Panc1 (cell line): ENCODE measurements at places on chromosomes 16 and 17. TPM values are rescaled to one million over a fixed set of nuclear protein-coding genes. Genes with fewer than 3 reads are reported as not detected.

Gene GSG1L2
- not detected for total RNA-seq

DNA sequence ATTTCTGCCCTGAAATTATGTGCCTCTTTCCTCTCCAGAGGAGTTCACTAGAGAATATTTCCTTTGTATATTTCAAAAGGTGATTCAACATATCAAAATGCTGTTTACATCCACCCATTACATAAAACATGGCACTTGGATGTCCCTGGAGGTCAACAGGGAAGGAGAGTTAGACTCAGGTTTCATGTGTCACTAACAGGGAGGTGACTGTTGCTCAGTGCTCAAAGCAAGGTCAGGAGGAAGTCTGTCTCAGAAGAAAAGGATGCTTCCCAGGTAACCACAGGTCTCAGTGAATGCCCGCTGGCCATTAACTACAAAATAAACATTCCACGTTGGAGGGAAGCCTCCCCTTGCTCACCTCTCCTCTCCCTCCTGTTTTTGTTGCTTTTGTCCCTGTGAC, 198.6 kb downstream of the AXIN2 start:
- DNase-seq, result no peak

DNA sequence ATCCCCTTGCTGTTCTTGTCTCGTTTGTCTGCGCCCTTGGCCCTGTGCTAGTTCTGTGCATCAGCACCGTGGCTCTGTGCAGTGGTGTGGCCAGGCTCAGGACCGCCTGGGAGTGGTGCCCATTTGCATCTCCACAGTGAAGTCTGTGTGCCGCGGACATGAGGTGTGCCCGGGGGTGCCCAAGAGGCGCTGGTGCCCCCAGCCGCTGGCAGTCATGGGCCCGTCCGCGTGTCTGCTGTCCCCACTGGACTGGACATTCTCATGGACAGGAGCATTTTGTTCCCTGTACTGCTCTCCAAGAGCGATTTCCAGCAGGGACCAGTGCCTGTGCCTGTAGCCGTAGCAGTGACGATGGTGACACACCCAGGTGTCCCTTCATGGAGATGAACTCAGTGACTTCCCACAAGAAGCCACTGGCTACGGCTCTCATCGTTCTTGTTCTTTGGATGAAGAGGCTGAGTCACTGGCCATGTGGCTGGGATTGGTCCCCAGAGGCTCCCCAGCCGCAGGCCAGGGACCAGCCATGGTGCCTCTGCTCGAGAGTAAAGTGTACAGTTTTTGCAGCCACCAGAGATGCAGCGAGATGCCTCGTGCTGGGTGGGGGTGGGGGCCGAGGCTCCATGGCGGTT, 13.0 kb upstream of the MC1R start:
- no peak for DNase-seq

GRCh38 chr17:68089881-68090280, 54.3 kb downstream of the KPNA2 start:
- DNase-seq, result no peak

DNA sequence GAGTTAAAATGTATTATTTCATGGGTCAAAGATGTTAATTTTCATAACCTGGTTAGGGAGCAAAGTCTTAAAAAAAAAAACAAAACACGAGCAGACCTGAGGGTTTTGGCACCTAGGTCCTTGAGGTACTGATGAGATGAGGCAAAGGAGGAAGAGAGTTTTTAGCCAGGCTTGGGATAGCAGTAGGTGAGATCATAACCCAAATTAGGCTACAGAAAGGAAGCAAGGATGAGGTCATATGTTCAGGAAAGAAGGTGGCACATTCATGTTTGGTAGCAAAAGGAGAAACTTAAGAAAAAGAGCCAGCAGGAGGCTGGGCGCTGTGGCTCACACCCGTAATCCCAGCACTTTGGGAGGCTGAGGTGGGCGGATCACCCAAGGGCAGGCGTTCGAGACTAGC, 2.8 kb downstream of the ATXN1L start:
- DNase-seq, result no peak

- no peak for DNase-seq
Measured at GRCh38 chr17:63150994-63151464, 185.0 kb downstream of the TANC2 start.

DNA sequence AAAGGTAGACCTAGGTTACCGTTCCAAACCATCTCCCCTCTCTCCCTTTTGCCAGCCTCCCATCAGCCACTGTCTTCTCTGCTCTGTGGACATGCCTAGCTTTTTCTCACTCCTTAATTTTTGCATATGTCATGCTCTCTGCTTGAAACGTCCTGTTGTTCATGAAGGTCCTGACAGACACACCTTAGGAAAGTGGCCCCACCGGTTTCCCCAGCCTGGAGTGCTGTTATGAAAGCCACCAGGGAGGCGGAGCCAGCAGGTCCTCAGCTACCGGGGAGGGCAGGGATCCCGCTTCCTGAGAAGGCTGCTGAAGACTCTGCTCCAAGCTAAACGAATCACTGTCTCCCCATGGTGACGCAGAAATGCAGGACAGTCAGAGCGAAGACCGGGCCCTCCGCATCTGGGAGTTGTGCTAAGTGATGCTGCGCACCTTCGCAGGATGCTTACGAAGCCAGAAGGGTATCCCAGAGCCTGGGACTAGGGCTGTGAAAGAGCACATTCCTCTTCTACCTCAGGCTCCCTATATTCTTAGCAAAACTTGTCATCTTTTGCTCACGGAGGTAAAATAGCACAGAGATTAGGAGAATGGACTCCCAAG, 2.3 kb upstream of the SLC16A11 start:
- no peak for DNase-seq

DNA sequence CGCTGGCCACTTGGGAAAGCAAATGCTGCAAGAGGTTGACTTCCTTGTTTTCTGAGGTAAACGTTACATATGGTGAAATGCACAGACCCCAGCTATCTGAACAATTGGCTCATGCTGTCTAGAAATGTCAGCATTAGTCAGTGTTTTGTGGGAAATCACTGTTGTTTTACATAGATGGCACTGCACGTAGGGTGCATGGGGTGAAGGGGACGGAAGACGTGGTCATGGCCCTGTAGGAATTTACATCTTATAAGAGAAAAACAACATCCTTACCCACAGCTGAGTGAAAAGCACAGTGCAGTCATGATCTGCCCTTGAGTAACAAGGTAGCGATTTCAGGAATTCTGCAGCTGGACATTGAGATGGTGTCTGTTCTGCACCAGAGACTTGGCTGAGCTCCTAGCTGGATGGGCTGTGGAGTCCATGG, 15.2 kb downstream of the RPTOR start:
- DNase-seq, result no peak

Gene COG4
- 45.4 TPM for total RNA-seq

DNA sequence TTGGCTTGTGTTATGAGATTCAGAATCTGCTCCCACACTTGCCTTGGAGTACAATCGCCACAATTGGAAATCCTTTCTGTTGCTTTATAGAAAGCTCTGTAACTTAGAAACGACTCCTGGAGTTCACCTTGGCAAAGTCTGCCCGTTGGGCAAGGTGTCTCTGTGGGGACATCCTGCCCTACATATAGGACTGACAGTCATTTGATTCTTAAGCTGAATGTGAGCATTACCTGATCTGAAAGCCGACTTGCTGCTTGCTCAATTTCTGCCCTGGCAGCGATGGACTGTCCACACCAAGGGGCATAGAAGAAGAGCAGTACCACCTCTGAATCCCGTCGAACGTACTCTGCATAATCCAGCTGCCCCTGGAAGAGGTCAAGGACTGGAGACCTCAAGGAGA, 6.9 kb downstream of the TXNDC11 start:
- no peak for DNase-seq

DNA sequence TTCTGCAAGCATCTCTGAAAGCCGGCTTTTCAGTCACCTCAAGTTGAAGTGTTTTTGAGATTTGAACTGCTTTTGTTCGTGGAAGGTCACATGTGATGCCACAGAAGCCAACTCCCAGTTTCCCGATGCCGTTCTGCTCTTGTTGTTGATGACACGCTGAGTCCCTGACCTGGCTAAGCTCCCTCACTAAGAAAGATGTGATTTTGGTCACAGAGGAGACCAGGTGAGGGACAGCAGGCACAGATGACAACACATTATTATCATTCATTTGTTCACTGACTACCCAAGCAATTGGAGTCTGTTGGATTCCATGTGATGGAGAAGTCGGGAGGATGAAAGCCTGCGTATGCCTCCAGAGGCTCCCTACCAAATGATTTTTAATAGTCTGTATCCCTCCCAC, 822.4 kb upstream of the RBFOX1 start:
- DNase-seq, result no peak

Gene ZACN
- not detected for total RNA-seq

Gene TP53TG3
- 1.2 TPM for total RNA-seq

DNA sequence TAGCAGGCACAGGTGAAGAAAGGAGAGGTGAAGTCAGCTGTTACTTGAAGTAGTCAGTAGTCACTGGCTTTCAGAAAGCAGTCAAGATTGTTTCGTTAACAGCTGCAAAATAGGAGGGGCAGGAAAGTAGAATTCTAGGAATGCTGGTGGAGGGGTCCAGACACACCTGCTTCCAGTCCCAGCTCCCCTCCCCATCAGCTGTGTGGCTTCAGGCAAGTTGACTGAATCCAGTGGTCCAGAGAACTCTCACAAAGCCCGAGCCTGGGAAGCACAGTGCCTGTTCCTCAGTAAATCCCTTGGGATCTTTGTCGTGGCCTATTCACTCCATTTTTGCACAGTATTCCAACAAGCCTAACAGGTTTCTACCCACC, 4.6 kb upstream of the SOCS1 start:
- DNase-seq, result no peak

GRCh38 chr16:46612121-46612520, 9.1 kb downstream of the SHCBP1 start:
- DNase-seq, result no peak

Gene CHST5
- 0.15 TPM for total RNA-seq

GRCh38 chr16:70649300-70649699, 2.9 kb downstream of the IL34 start:
- no peak for DNase-seq

GRCh38 chr17:62905233-62905632, 60.8 kb upstream of the TANC2 start:
- DNase-seq, result no peak

Gene CLEC19A
- total RNA-seq, result not detected

DNA sequence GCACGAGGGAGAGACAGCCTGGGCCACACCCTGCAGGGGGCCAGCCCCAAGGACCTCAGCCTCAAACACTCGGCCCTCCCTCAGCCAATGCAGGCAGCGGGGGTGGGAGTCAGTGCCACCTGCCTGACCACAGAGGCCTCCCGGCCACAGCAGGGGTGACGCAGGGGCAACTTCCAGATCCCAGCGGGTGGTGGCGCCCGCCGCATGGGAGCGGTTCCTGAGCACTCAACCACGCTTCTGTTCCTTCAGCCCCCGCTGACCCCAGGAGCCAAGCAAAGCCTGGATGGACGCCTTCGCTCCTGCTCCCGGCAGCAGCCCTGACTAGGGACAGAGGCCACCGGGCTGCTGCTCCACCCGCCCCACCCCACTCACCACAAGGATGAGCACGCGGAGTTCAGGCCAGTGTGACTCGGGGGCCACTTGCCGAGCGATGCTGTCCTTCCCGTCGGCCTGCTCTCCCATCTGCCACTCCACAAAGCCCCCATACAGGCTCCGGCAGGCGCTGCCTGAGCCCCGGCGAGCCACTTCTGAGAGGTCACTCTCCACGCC, 5.0 kb upstream of the CYBA start:
- DNase-seq, result no peak

DNA sequence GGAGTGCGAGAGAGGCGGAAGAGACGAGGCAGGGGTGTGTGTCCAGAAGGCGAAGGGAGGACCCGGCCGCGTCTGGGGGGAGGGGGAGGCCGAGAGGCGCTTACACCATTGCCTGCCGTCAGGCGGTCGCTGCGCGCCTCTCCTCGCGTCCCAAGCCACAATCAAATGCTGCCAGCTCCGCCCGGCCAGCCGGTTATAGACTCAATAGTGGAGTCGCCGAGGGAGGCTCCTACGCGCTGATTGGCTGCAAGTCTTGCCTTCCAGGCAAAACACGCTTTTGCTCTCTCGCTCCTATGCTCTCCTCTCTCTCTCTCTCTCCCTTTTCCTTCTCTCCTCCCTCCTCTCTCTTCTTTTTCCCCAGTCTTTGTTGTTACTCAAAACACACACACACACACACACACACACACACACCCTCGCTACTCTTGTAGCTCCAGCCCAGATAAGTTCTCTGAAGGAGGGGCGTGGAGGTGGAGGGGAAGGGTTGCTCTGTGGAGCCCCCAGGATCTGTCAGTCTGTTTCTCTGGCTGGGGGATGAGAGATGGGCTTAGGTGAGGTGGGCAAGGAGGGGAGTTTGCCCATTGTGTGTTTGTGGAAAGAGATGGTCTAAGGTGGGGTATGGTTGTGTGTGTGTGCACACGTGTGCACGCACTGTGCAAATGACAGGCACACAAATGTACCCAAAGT, at the start of gene DLX3:
Gene DLX3, minus strand, starts transcription at position 170 of the 684 bp plus-strand sequence. CDS start 226 bp downstream, outside the sequence.
- no peak for DNase-seq

- DNase-seq, result no peak
Measured at GRCh38 chr16:19805459-19806162, 79.0 kb downstream of the GPRC5B start.
